Testis (tissue), 5 donors: ENCODE measurements at places on chromosomes 6 and 20.

DNA sequence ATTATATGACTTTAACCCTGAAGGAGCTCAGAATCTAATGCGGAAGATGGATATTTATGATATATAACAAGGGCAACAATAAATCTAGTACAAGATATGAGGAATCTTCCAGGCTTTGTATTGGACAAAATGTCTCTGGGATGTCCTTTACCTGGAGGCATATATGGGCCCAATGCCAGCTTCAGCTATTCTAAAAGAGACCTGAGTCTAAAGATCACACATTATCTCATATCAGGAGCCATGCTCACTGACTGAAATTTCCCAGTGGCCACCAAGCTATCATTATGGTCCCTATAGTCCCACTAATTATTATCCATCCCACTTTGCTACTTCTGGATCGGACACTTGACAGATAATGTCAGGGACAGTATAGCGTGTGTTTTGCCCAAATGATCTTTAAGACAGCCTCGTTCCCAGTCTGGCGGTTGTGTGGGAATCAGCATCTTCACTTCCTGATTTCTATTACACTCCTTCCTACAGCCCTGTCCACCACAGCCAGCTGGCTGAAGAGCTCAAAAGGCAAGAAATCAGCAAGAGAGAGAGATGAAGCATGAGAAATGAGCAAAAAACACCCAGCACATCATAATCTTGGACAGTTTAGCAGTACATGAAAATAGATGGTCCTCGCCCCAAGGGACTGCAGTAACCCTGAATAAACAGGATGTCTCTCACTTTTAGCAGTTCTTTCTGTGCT, 34.9 kb downstream of the KLHL31 start:
- no peak for DNase-seq

DNA sequence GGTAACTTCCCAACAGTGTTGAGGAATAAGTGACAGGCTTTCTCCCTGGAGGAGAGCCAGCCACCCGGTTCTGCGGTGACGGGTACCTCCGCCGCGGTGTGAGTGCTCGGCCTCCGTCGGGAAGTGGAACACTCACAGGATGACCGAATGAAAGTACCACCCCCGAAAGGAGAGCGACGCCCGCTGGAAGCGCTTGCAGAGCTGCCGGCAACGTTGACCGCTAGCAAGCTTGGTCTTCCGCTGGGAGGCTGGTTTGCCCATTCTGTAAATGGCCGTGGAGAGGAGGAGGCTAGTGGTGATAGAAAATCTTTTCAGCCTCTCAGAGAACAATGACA, 614 bp upstream of the TMEM242 start:
- peak; percentile 83 for DNase-seq

DNA sequence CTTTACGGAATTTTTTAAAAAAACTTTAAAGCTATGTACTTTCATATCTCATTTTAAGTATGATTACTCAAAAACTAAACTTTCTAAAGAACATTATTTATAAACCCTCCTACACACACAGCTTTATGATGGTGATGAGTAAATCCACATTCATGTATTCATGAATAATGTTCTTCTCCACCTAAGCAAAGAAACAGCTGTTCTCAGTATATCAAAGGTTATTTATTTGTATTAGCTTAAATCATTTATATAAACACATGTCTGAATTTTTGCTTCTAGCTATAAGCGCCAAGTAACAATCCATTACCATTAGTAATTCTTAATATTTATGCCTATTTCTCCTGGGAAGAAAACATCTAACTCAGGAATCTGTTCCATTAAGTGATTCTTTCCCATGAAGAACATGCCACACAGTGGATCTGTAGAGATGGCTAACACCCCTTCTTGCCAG, 63.3 kb downstream of the SMLR1 start:
- DNase-seq, result no peak

GRCh38 chr6:148874698-148875293, 128.0 kb downstream of the UST start:
- no peak for DNase-seq

GRCh38 chr20:59182401-59183044, 18.9 kb downstream of the ZNF831 start:
- DNase-seq, result no peak

DNA sequence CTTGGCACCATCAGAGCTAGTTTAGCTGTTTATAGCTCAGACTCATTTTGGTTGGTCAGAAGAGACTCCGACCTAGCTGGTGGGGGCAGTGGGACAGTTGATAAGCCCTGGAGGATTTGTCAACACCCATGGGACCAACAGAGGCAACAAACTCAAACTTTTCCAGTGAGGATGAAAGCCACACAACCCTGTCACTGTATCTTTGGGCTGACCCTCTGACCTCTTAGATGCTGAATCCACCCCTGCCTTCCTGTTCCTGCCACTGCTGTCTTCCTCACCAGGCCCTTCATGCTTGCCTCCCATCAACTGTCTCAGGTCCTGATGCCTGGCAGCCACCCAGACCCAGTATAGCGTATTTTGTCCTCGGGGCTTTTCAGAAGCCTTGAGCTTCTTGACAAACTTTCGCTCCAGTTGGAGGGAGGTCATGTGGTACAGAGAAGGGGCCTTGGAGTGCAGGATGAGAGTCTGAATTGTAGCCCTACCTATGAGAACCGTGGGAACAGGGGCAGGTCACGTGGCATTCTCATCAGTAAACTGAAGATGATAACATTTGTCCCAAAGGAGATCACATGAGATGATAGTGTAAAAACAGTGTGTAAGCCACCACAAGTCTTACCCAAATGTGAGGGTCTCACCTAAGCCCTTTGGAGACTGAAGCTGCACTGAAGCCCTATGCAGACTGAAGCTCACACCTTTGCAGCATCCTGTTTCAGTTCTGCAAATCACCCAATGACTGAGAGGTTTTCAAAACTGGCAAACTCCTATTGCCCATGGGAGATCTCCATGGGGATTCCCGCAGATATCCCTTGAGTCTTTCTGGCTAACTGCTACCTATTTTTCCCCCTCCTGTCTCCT, 72.0 kb upstream of the F13A1 start:
- DNase-seq, result no peak

- peak; percentile 50 for DNase-seq
These were observed 47.1 kb downstream of the DST start for GRCh38 chr6:56595490-56596122.

DNA sequence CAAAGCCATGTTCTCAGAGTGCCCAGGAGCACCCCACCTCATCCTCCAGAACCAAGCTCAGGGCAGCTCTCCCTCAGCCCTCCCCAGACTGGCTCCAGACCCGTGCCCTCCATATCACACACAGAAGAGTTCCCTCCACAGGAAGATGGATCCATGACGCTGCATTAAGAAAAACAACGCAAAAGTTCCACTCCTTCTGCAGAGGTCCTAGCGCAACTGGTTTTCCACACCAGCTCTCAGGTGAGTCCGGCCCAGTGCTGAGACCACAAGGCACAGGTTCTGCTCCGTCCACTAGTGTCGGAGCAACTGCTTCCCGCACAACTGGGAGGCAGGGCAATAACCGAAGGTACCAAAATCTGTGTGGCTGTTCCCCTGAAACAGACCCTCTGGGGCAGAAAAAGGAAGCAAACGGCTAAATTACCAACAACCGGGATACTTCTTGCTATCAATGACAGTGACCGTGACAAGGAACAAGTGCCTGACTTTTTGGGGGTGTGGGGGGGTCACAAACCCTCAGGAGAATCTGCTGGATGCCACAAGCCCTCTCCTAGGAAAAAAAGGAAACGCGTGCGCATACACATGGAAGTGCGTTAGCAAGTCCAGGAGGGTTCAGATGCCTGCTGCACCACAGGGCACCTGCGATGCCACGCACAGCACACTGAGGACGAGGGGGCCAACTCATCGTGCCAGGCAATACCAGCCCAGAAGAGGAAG, 49.2 kb downstream of the MYH7B start:
- DNase-seq, result no peak
